ENCODE measurements at places on chromosomes 7 and 10.

- DNase-seq: no peak
Observed at GRCh38 chr7:42348631-42349030, 111.6 kb upstream of the GLI3 start.

DNA sequence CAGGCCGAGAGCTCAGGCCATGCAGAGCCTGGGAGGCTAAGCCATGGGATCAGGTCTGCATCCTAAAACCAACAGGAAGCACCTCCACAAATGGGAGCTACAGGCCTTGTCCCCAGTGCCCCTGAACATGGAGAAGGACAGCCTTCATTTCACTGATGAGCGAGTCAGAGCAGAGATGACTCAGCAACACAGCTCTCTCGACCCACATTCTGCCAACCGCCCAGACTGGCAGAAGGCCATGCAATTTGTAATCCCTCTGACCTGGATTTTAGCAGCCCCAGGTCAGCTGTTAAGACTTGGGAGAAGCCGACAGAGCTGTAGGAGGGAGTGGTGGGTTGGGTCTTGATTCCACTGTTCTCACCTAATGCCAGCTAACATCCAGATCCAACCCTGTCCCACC is 25.5 kb downstream of the VOPP1 start:
- DNase-seq: no peak

GRCh38 chr7:34087892-34088891 is 182.9 kb downstream of the BMPER start:
- no peak for DNase-seq

GRCh38 chr10:121860810-121861209 is 67.0 kb downstream of the ATE1 start:
- no peak for DNase-seq

DNA sequence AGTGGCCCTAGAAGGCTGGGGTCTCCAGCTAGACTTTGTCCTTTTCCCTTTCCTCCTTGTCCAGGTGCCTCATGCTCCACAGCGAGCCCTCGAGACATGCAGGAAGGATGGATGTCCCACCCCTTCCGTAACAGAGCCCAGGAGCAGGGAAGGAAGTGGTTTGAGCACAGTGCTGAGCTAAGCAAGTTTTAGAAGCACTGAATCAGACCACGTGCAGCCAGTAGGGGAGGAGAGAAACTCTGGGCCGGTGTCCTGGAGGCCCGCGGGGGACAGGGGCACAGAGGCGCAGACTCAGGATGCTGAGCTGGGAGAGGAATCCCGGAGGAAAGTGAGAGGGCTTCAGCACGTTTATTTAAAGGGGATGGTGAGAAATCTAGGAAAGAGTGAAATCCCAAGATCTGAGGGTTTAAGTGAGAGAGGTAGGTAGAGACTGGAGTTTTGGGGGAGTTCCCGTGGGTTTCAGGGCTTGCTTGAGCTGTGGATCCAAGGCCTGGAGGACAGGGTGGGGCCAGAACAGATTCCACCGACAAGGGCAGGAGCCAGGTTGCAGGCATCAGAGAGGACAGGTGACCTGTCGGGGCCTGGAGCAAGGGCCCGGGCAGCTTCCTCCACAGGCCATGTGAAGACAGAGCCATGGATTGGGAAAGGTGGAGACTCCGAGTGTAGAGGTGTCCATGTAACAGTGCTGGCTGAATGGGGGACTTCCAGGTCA is 4.4 kb upstream of the IRF5 start:
- no peak for DNase-seq

- DNase-seq: no peak
Observed at GRCh38 chr10:52066383-52066782, 247.7 kb upstream of the DKK1 start.

DNA sequence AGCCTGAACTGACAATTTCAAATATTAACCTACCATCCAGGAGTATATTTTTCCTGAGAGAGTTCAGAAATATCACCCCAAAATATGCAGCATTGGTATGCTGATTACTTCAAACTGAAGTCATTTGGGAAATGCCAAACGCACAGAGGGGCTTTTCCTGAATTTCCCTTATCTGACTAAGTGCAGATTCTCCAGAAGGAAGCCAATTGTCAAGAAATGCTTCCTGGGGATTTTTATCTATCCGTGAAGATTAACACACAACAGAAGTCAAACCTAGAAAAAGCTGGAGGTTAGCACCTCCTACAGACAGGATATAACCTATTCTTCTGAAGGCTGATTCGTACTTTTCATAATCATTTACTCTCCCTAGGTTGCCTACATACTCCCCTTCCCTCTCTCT is 91.0 kb downstream of the AKR1D1 start:
- no peak for DNase-seq

DNA sequence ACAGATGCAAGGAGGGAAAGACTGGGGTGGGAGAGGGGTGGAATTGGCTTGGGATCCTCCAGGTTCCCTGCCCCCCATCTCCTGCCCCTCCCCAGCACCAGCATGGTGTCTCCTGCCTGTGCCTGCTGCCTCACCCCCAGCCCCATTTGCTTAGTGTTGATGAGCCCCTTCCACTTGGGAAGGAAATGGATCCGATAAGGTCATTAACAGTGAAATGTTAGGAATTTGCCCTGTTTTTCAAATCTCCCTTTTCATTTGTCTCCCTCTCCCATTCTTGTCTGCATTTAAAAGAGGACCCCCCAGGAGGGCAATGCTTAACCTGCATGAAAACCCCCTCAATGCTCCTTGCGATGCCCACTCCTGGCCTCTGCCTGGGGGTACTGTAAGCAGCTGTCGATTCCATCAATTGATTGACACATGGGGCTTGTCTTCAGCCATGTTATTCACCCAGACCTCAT is 51.5 kb downstream of the HK1 start:
- no peak for DNase-seq

DNA sequence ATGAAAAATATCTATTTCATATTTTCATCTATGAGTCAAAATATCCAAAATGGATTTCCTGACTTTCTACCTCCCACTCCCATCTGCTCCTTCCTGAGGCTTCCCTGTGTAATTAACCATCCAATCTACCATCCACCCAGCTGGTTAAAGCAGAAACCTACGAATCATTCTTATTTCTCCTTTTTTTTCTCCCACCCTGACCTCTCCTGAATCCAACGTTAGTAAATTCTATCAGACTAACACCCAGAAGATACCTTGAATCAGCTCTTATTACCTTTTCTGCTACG is 3.7 kb upstream of the LIPF start:
- DNase-seq: peak; percentile 13

DNA sequence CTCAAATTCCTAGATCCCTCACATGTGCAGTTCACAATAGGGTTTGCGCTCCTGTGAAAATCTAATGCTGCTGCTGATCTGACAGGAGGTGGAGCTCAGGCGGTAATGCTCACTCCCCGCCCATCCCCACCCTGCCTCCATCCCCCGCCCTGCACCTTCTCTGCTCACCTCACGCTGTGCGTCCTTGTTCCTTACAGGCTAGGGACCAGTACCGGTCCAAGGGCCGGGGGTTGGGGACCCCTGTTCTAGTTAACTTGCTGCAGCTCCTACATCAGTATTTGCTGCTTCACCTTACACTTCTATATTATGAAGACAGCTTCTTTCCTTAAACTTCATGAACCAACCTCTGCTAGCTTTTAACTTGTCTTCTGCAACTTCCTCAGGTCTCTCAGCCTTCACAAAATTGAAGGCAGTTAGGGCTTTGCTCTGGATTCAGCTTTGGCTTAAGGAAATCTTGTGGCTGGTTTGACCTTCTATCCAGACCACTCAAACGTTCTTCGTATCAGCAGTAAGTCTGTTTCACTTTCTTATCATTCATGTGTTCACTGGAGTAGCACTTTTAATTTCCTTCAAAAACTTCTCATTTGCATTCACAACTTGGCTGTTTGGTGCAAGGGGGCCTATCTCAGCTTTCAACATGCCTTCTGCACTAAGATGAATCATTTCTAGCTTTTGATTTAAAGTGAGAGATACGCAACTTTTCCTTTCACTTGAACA is 1.7 kb upstream of the TNKS2 start:
- DNase-seq: no peak

DNA sequence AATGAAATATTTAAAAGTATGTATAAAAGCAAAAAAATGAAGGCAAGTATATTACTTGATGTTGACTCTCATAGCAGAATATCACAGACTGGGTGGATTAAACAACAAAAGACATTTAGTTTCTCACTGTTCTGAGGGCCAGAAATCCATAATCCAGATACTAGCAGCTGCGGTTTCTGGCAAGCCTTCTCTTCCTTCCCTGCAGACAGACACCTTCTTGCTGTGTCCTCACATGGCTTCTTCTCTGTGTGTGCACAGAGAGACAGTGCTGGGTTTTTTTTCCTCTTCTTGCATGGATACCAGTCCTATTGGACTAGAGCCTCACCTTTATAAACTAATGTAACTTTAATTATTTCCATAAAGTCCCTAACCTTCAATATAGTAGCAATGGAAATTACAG is 127.9 kb upstream of the AKR1E2 start:
- DNase-seq: no peak

GRCh38 chr10:124127965-124128810 is 34.8 kb upstream of the CHST15 start:
- no peak for DNase-seq

- no peak for DNase-seq
Observed at GRCh38 chr10:23723796-23724195, 284.9 kb downstream of the OTUD1 start.

GRCh38 chr10:4216726-4217125 is 431.7 kb upstream of the KLF6 start:
- DNase-seq: no peak

DNA sequence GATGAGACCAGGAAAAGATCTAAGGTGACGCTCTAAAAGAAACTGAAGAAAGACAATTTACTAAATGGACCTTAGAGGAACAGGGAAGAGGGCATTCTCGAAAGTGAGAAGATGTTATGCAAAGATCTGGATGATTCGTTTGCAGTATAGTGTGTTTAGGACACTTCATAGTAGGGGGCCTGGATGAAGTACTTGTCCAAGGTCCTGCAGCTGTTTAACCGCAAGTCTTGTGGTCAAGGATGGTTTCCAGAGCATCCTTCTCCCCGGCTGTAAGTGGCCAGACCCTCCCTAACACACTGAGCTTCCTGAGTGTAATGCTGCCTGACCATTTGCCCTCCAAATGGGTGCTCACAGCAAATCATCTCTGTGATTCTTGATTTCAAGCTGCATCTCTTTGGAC is 101.6 kb downstream of the XPNPEP1 start:
- DNase-seq: no peak

DNA sequence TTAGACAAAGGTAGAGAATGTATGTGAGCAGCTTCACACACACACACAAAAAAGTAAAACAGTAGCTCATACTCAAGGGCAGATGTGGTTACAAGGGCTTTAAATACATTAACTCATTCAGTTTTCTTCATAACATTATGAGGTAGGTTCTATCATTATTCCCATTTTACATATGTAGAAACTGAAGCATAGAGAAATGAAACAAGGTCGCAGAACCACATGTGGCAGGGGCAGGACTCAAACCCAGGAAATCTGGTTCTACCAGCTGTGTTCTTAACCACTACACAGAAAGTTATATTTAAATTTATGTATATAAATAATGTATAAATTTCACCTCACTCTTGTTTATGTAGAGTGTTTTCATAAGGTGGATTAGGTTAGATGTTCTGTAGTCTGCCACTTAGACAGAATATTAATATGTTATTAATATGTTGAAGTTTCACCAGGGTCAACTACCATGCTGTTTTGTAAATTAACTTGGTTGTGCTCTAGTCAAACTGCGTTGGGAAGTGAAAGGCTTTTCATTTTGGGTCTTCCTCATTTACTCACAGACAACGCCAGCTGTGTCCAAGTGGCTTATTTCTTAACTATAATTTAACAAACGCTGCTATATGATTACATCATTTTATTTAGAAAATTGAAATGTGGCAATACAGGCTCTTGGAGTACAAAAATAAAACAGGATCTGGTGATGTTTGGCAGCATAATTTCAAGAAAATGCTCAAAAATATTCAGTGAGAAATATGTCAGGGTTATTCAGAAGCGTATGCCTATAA is 138.4 kb downstream of the MDFIC start:
- DNase-seq: no peak

GRCh38 chr7:8391353-8392062 is 41.9 kb upstream of the NXPH1 start:
- DNase-seq: no peak

GRCh38 chr7:69457595-69458504 is 140.4 kb upstream of the AUTS2 start:
- DNase-seq: peak; percentile 53

DNA sequence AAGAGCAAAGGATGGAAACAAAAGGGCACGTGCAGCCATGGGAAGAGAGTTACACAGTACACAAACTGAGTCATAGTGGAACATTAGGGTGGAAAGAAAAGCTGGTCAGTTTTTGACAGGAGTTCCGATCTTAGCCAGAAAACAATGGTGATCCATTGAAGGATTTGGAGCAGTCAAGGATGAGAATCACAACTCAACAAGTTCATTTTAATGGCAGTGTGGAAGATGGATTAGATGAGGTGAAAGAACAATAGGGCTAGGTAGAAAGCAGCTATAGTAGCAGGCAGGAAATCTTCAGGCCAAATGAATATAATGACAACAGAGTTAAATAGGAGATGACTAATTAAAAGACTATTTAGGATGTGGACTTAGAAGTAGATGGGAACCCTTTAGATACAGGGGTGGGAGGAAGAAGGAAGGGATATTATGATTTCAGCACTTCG is 136.3 kb downstream of the DOCK4 start:
- no peak for DNase-seq

DNA sequence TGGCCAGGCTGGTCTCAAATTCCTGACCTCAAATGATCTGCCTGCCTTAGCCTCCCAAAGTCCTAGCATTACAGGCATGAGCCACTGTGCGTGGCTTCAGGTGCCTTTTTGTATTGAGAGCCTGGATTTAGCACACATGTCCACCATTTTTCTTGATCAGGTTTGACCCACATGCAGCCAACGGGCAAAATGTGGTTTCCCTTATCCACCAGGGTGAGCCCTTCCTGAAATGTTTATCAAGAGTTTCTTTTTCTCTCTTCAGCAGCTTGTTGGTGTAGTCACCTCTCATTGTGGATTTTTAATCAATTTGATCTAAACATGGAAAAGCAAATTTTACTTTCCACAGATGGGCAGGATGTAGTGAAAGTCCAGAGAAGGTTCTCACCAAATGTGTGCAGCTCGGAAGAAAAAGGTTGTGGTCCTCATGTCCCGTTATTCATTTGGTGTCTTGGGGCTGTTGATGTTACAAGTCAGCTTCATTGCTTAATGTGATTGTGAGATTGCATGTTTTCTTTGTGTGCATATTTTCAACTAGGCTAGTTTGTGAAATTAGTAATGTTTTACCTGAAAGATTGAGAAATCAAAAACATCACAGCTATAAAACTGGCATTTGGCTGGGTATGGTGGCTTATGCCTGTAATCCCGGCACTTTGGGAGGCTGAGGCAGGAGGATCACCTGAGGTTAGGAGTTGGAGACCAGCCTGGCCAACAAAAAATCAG is 28.9 kb downstream of the GUSB start:
- no peak for DNase-seq

- DNase-seq: no peak
Observed at GRCh38 chr10:44882166-44882720, 28.9 kb upstream of the TMEM72 start.

All from fibroblast of skin of left biceps (primary cell).